ENCODE measurements at places on chromosomes 16 and 17.

DNA sequence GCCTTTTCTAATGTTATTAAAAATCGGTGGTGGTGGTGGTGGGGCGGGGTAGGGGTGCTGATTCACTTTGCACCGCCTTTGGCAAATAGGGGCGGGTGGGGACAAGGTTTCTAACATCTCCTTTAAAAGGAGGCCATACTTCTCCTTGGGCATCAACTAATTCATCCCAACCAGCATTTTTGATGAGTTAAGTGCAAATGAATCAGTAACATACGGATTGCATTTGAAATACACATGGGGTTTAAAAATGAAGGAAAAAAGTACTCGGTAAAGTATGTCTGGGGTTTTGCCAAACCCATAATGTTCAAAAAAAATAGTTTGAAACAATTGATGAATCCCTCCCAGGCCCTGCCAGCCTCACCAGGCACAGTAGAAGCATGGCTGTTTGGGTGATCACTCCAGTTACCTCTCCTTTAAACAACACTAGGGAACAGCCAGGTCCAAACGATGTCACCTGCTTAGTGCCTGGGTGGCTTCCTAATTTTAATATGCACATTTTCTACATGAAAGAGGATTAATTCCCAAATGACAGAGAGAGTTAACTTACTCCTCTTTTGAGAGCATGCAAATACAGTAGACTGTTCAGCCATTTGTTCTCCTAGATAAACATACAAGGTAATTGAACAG lies 107.2 kb downstream of the ANKFN1 start:
- DNase-seq = no peak

GRCh38 chr16:22213801-22214200 lies 7.7 kb downstream of the EEF2K start:
- DNase-seq = no peak

DNA sequence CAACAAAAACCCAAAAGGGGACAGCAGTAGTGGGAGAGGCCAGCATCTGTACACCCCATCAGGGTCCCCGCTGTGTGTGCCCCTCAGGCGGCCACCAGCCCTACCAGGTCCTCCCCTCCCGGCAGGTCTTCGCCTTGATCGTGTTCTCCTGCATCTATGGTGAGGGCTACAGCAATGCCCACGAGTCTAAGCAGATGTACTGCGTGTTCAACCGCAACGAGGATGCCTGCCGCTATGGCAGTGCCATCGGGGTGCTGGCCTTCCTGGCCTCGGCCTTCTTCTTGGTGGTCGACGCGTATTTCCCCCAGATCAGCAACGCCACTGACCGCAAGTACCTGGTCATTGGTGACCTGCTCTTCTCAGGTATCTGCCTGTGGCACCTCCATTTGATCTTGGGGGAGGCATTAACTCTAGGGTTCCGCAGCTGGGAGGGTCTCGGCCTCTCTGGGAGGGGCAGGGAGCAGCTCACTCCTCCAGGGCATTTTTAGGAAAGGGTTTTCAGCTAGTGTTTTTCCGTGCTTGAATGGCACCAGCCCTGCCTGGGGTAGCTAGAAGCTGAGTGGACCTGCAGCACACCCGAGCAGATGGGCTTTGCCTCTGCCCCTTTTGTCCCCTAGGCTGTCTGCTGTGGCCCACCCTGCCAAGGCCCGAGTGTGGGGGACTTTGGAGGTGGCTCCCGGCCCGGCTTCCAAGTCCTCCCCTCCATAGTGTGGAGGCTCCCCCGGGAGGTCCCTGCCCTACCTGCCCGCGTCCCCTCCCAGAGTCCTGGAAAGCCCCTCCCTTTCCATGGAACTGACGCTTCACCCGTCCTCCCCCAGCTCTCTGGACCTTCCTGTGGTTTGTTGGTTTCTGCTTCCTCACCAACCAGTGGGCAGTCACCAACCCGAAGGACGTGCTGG lies 2.6 kb downstream of the SYNGR2 start:
- no peak for DNase-seq

DNA sequence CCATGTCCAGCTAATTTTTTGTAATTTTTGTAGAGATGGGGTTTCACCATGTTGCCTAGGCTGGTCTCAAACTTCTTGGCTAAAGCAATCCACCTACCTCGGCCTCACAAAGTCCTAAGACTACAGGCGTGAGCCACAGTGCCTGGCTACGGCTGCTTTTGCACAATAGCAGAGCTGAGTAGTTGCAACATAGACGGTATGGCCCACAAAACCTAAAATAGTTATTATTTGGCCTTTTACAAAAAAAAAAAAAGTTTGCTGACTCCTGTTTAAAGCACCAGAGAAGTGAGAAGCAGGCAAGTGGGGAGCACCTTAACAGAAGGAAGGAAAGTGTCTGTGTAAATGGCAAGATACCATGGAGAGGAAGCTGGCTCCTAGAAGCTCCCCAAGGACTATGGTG lies 5.3 kb upstream of the HSF5 start:
- peak; percentile 58 for DNase-seq

DNA sequence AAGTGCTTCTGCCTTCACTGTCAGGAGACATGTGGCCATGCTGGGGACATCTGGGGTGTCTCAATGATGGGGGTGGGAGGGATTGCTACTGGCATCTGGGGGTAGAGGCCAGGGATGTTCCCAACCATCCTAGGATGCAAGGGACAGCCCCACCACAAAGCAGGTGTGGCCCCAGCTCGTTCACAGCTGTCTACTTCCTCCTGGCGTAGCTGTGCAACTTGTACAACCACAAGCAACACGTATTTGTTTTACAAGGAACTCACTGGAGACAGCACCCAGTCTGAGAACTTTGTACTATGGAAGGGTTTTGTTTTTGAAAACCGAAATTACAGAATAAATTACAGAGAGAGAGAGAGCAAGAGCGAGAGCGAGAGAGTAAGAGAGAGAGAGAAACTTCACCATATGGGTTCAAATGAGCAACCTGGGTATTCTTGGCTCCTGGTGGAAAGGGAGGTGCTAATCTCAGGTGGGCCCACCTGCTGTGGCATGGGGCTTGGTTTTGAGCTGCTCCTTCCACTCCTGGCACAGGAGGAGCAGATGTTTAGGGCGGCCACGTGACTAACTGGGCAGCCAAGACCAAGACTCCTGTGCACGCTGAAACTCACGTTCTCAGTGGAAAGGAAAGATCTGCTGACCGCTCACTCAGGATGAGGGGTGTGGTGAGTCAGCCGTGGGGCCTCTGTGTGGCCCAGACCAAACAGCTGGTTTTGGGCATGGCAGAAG lies 17.5 kb upstream of the TNFRSF13B start:
- peak; percentile 58 for DNase-seq

DNA sequence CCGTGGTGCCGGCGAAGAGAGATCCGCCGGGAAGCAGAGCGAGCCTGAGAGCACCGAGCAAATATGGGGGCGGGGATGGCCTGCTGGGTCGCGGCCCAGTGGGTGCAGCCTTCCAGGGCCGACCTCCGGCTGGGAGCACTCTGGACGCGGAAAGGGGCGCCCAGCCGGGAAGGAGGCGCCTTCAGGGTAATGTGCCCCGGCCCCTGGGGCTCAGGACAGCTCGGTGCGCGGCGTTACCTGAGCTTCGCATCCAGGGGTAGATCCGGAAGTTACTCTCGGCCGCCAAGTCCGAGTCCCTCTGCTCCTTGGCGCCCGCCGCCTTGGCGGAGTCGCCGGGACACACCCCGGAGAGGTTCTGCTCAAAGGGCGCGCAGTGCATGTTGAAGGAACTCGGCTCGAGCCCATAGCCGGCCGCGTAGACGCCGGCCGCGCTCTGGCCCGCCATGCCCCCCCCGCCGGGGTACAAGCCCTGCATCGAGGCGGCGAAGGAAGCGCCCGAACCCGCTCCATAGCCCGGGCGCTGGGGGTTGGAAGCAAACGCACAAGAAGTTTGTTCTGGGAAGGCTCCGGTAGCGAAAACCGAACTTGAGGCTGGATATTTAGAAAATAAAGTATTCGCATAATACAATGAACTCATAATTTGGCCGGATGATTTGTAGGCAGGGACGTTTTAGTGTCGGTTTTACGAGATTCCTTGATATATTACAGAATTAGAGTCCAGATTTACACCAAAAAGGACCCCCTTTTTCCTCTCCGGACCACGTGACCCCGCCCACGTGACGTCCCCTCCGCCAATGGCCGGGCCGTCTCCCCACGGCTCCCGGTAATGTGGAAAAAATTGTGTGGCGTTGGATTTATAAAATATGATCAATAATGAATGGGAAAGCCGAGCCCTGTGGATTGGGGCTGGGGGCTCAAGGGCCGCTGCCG lies at the start of gene HOXB7:
Gene HOXB7, minus strand, starts transcription at position 736 of the 930 bp plus-strand sequence. Its CDS starts 99 bp downstream, at position 637.
- no peak for DNase-seq

DNA sequence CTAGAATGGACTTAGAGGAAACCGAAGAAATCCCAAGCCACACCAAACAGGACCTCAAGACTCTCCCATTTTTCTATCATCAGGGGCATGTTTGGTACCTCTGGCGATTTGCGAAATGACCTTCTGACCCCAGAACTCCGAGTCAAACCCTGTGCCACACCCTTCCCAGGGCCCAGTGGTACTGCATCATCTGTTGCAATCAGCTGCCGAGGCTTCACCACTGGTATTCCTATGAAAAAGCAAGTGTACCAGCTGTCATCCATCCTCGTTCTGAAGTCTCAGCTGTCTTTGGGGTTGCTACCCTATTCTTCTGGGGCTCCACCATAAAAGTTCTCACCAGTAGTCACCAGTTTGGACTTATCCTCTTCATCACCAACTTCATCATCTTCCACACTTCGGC lies 2.3 kb upstream of the RSKR start:
- no peak for DNase-seq

GRCh38 chr16:351804-352520 lies 561 bp downstream of the AXIN1 start:
- DNase-seq = no peak

- peak; percentile 43 for DNase-seq
These were observed 684 bp downstream of the ZFP90 start for GRCh38 chr16:68539711-68540239.

GRCh38 chr16:55379876-55380390 lies 55.9 kb downstream of the IRX6 start:
- no peak for DNase-seq

DNA sequence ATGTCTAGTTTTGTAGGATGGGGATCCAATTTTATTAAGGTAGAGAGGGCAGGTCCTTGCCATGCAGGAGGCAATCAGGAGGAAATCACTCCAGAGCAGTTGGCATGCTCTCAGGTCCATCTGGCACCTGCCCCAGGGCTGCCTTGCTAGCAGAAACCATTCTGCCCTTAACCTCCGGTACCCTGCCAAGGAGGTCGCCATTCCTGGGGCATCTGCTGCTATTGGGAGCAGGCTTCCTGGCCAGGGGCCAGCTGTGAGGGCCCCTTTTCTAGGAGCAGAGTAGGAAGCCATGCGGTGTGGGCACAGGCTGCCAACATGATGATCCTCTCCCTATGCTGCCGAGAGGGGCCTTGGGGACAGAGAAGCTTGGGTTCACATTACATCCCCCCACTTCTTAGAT lies 47.6 kb upstream of the MGAT5B start:
- DNase-seq = no peak

DNA sequence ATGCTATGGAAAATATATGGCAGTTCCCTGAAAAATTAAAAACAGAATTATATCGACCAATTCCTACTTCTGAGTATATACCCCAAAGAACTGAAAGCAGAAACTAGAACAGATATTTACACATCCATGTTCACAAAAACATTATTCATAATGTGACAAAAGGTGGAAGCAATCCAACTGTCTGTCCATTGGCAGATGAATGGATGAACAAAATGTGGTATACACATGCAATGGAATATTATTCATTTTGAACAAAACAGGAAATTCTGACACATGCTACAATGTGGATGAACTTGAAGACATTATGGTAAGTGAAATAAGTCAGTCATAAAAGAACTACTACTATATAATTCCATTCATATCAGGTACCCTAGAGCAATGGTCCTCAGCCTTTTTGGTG lies 263.5 kb upstream of the AXIN2 start:
- DNase-seq = no peak

- DNase-seq = no peak
These were observed 8.3 kb downstream of the FHOD1 start for GRCh38 chr16:67238806-67239470.

DNA sequence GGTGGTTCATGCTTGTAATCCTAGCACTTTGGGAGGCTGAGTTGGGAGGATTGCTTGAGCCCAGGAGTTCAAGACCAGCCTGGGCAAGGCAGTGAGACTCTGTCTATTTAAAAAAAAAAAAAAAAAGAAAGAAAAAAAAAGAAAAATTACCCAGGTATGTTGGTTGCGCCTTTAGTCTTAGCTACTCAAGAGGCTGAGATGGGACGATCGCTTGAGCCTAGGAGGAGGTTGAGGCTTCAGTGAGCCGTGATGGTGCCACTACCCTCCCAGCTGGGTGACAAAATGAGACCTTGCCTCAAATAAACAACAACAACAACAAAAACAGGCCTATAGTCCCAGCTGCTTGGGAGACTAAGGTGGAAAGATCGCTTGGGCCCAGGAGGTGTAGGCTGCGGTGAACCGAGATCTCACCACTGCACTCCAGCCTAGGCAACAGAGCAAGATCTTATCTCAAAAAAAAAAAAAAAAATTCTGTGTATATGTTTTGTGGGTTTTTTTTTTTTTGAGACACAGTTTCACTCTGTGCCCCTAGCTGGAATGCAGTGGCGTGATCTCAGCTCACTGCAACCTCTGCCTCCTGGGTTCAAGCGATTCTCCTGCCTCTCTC lies 12.5 kb upstream of the ANKRD40CL start:
- DNase-seq = no peak

GRCh38 chr17:33079201-33079600 lies 87.6 kb downstream of the SPACA3 start:
- DNase-seq = no peak
